ENCODE measurements at places on chromosomes 4 and X. TPM values are rescaled to one million over a fixed set of nuclear protein-coding genes. Genes with fewer than 3 reads are reported as not detected.

The L1CAM gene
- 4.3 TPM for total RNA-seq

DNA sequence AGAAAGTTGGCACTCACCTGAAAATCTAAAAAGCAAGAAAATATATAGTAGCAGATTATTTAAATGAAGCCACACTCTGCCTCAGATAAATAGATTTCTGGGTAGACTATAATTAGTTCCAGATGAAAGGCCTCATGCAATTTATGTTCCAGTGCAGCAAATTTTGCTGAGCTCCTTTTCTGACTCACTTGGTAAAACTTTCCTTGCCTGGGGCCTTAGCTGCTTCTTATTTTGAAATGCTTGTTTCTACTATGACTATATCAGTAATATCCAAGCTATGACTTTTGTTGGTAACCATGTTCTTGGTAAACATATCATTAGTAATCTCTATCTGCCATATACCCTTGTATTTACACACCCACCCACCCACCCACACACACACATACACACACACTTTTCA lies 961.8 kb downstream of the SH3BGRL start:
- H3K27ac ChIP-seq, result no peak overlapping the region
- no peaks in the 10 kb centered on the region for H3K27me3 ChIP-seq
- H3K36me3 ChIP-seq, result no peaks in the 10 kb centered on the region
- DNase-seq, result no peak
- no peak overlapping the region for H3K4me3 ChIP-seq

DNA sequence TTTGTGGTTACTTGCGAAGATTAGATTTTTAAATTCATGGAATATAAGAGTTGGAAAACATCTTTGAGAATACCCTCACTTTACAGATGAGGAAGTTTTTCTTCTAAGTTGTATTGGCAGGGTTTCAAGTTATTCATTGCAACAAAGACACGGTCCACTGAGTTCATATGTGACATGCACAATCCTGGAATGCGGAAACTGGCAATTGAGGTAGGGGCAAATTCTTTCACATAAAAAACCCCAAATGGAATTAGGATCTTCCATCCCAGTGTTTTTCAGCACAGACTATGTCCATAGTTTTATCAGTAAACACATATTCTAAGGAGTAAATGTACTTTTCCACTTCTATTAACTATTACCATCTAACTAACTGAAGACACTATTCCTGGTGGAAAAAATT lies 81.8 kb upstream of the NAP1L5 start:
- no peak for DNase-seq
- H3K27ac ChIP-seq, result no peak overlapping the region
- no peaks in the 10 kb centered on the region for H3K4me1 ChIP-seq
- H3K4me3 ChIP-seq, result no peak overlapping the region

The STBD1 gene
- 39.2 TPM for total RNA-seq

DNA sequence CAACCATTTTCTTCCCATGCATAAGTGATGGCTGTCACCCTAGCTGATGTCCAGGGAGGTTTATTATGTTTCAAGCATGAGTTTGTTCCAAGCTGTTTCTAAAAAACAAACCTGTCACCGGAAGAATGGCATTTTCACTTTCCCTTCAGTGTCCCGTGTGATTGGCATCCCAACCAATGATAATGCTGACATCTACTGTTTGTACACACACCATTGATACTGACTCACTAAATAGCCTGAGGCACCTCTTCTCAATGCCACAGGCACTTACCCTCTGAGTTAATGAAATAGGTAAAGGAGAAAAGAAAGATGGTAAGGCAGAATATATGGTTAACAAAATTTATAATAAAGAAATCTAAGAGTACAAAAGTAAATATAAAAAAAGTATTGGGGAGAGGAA lies 23.1 kb upstream of the VCX2 start:
- no peaks in the 10 kb centered on the region for H3K4me1 ChIP-seq
- DNase-seq, result no peak
- no peak overlapping the region for H3K27ac ChIP-seq
- no peaks in the 10 kb centered on the region for H3K36me3 ChIP-seq
- no peaks in the 10 kb centered on the region for H3K27me3 ChIP-seq
- H3K4me3 ChIP-seq, result no peak overlapping the region

- no peak overlapping the region for H3K27ac ChIP-seq
- no peaks in the 10 kb centered on the region for H3K4me1 ChIP-seq
- H3K4me3 ChIP-seq, result no peak overlapping the region
- no peak for DNase-seq
- no peaks in the 10 kb centered on the region for H3K36me3 ChIP-seq
Observed at GRCh38 chr4:66095065-66095464, 424.8 kb upstream of the EPHA5 start.

GRCh38 chrX:133297284-133297683 lies 79.1 kb upstream of the TFDP3 start:
- no peak for DNase-seq
- no peak overlapping the region for H3K4me3 ChIP-seq
- no peaks in the 10 kb centered on the region for H3K36me3 ChIP-seq

The STAP1 gene
- 0.37 TPM for total RNA-seq

DNA sequence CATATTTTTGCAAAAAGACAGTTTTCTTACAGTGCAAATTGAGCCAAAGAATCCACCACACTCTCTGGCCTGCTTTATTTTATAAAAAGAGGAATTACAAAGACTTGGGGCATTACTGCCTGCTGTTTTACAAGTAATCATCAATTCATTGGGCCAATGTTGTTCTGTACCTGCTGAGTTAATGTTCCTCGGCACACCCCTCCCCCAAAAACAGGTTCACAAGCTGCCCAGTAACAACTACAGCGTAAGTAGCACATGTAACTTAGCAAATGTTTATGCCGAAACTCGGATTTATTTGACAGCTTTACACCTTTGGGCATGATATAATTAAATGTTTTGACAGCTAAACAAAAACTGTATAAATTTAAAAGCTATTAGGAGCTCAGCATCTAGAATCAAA lies 214.6 kb upstream of the MAB21L2 start:
- H3K4me3 ChIP-seq, result no peak overlapping the region
- H3K4me1 ChIP-seq, result no peaks in the 10 kb centered on the region
- no peaks in the 10 kb centered on the region for H3K36me3 ChIP-seq

The STATH gene
- total RNA-seq, result not detected

- no peak overlapping the region for H3K4me3 ChIP-seq
- H3K36me3 ChIP-seq, result no peaks in the 10 kb centered on the region
- H3K27ac ChIP-seq, result no peak overlapping the region
- no peaks in the 10 kb centered on the region for H3K27me3 ChIP-seq
Observed at GRCh38 chr4:161448550-161449180, 715.1 kb downstream of the FSTL5 start.

DNA sequence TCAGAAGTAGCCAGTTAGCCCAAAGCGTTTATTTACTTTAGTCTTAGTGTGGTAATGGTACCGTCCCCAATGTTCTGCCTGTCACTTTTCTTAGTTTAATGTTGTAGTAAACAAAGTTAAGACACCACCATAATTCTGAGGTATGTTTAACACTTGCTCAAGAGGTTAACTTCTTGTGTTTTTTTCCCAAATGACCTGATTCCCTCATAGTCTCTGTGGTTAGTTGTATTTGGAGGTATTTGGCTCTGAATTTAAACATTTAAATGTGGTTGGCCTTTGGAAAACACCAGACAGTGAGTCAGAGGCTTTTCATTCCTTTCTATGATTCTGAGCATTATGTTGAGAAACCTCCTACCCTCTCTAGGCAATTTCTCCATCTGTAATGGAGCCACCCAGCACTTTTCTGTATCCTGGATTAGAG lies 47.9 kb downstream of the CXCL1 start:
- no peak overlapping the region for H3K4me3 ChIP-seq
- H3K4me1 ChIP-seq, result peaks cover 4% of the 10 kb centered on the region
- no peaks in the 10 kb centered on the region for H3K36me3 ChIP-seq
- DNase-seq, result no peak
- H3K27ac ChIP-seq, result no peak overlapping the region
- H3K27me3 ChIP-seq, result no peaks in the 10 kb centered on the region

The ZNF630 gene
- 2.6 TPM for total RNA-seq

GRCh38 chr4:173039617-173040577 lies 128.7 kb upstream of the GALNT7 start:
- H3K4me3 ChIP-seq, result no peak overlapping the region
- peak overlapping the region; percentile 39 for H3K27ac ChIP-seq
- DNase-seq, result peak; percentile 24
- no peaks in the 10 kb centered on the region for H3K36me3 ChIP-seq

The GAGE10 gene
- not detected for total RNA-seq

- H3K4me1 ChIP-seq, result no peaks in the 10 kb centered on the region
- no peak overlapping the region for H3K4me3 ChIP-seq
- H3K27me3 ChIP-seq, result no peaks in the 10 kb centered on the region
- no peak for DNase-seq
- H3K27ac ChIP-seq, result no peak overlapping the region
Observed at GRCh38 chrX:9902656-9903055, 64.5 kb upstream of the CLDN34 start.

GRCh38 chr4:91212211-91212610 lies 1085.0 kb downstream of the CCSER1 start:
- H3K27ac ChIP-seq, result no peak overlapping the region
- H3K4me3 ChIP-seq, result no peak overlapping the region
- no peak for DNase-seq
- H3K36me3 ChIP-seq, result no peaks in the 10 kb centered on the region
- H3K4me1 ChIP-seq, result no peaks in the 10 kb centered on the region
- H3K27me3 ChIP-seq, result no peaks in the 10 kb centered on the region

DNA sequence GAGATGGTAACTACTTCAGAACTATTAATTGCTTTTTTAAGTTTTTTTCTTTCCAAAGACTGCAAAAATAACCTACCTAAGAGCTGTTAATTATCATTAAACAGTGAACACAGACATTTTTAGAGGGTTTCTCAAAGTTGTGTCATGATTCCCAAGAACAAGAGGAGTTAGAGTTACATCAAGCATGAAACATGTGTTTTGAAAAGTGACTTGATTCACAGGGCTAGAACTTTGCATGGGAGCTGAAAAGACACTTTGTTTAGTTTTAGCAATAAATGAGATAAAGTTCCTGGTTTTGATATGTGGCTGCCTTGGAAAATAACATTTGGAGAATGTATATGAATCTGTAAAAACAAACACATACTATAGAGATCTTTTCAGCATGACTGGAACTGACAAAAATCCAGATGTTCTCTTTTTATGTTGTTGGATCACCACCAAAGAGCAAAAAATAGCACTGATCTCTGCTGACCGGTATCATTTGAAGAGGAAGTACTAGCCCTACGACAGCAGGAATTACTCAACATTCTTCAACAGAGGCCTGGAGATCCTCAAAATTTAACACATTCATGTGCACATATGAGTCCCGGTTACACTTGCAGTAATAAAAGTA lies 173.0 kb upstream of the PCDH18 start:
- peak overlapping the region; percentile 31 for H3K27ac ChIP-seq
- no peaks in the 10 kb centered on the region for H3K36me3 ChIP-seq
- DNase-seq, result no peak
- no peaks in the 10 kb centered on the region for H3K4me1 ChIP-seq

The AADAT gene
- total RNA-seq, result 4.0 TPM

- H3K27ac ChIP-seq, result peak overlapping the region; percentile 78
- no peaks in the 10 kb centered on the region for H3K4me1 ChIP-seq
- H3K27me3 ChIP-seq, result no peaks in the 10 kb centered on the region
- no peaks in the 10 kb centered on the region for H3K36me3 ChIP-seq
- peak overlapping the region; percentile 79 for H3K4me3 ChIP-seq
Observed at GRCh38 chr4:112146502-112146813, 1.2 kb downstream of the FAM241A start.

The CSN1S1 gene
- not detected for total RNA-seq

The GPRASP2 gene
- 2.2 TPM for total RNA-seq

The TIMM17B gene
- total RNA-seq, result 48.8 TPM

DNA sequence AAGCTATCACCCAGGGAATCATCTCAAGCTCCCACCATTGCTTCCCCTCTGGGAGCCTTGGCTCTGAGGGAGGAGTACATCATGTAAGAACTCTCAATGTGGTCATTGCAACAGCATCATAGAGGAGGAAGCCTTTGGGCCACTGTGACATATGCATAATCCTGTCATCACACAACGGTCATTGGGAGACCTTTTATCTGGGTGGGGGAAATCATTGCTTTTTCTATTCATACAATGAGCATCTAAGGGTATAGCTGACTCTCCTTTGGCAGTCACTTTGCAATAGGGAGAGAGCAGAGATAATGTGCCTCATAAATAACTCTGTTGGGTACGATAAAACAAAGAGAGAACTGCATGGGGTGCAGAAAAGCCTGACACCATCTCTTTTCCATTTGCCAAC lies 155.2 kb upstream of the KCNIP4 start:
- H3K4me3 ChIP-seq, result no peak overlapping the region
- H3K36me3 ChIP-seq, result no peaks in the 10 kb centered on the region
- H3K27me3 ChIP-seq, result no peaks in the 10 kb centered on the region
- no peak for DNase-seq
- no peak overlapping the region for H3K27ac ChIP-seq

DNA sequence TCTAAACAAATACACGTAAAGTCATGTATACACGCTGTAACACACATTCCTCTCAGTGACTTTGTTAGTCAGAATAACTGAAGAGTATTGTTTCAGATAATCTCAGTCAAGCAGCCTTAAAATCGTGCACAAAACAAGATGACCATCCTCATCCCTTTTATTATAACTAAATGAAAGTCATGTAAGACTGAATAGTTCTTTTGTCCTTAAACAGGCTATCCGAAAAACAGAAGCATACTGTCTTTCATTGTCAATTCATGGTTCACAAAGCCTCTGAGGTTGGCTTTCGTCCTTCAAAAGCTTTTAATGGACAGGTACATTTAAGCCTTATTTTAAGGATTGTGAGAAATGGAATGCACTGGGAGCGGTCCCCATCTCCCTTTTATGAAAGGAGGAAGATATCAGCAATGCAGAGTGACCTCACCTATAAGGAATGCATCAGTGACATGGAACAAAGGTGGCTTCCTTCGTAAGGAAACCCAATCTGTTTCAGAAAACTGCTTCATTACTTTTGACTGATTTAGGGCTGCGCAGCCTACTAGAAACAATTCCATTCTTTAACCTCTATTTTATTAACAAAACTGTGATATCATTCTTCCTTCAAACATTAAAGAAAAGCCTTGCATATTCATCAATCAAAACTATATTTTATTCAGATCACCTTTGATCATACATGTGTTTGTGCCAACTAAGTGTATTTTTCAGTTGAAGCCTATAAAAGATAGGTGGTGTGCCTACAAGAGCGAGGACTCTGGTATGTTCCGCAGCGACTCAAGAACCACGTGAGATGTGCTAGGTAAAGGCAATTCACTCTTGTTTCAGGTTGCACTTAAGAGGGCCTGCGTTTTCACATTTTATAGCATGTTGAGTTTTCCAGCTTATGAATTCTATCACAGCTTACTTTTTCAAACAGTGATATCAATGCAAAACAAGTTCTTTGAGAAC lies 19.2 kb downstream of the SH3RF1 start:
- H3K27me3 ChIP-seq, result no peaks in the 10 kb centered on the region
- H3K4me3 ChIP-seq, result no peak overlapping the region
- peak; percentile 57 for DNase-seq
- peaks cover 10% of the 10 kb centered on the region for H3K4me1 ChIP-seq

DNA sequence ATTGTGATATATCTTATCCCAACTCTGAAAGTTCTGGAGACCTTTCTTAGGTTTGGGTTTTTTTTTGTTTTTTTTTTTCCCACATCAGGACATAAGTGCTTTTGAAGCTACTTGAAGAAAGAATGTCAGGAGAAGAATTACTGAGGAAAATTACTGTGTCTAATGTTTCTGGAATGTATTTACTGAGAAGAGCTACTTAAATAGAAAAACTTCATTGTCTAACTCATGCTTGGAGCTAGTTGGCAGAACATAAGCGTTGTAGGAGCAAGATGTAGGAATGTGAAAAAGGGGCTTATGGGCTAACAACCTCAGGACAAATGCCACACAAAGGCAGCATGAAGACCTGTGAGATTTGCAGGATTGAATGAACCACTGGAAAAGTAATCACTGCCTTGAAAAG lies 166.6 kb upstream of the GLRA2 start:
- no peaks in the 10 kb centered on the region for H3K27me3 ChIP-seq
- H3K36me3 ChIP-seq, result no peaks in the 10 kb centered on the region
- H3K4me1 ChIP-seq, result no peaks in the 10 kb centered on the region

- H3K27me3 ChIP-seq, result no peaks in the 10 kb centered on the region
- no peak overlapping the region for H3K4me3 ChIP-seq
Observed at GRCh38 chr4:1234309-1234695, 14.6 kb downstream of the CTBP1 start.

All from colonic mucosa (tissue), 4 donors.